ENCODE measurements at places on chromosomes 5 and 9. TPM values are rescaled to one million over a fixed set of nuclear protein-coding genes. Genes with fewer than 3 reads are reported as not detected.

Gene ADAMTS6
- total RNA-seq = 2.2 TPM

Gene TAS2R1
- total RNA-seq = not detected

Gene HAVCR2
- total RNA-seq = not detected

Gene MYORG
- total RNA-seq = 17.6 TPM

Gene ARID3C
- total RNA-seq = not detected

Gene TMEM245
- 29.7 TPM for total RNA-seq

Gene GPR151
- not detected for total RNA-seq

Gene NTRK2
- under 0.01 TPM for total RNA-seq

Gene SOHLH1
- total RNA-seq = not detected

Gene FOXD4L4
- 0.19 TPM for total RNA-seq

Gene HABP4
- total RNA-seq = 5.4 TPM

Gene GALNT12
- 7.0 TPM for total RNA-seq

Gene CCIN
- not detected for total RNA-seq

Gene SH3RF2
- total RNA-seq = 19.2 TPM

Gene PCDHB14
- total RNA-seq = 0.65 TPM

Gene TMEM174
- not detected for total RNA-seq

Gene FBLL1
- not detected for total RNA-seq

Gene DUSP1
- 100 TPM for total RNA-seq

Gene KCNT1
- not detected for total RNA-seq

Gene COL15A1
- total RNA-seq = 0.56 TPM

Gene SEMA6A
- 1.2 TPM for total RNA-seq

Gene GDA
- total RNA-seq = 0.33 TPM

Gene ADAMTSL1
- 0.28 TPM for total RNA-seq

Gene RANBP3L
- not detected for total RNA-seq

Gene PLCXD3
- not detected for total RNA-seq

Gene DDX4
- total RNA-seq = not detected

Gene OBP2B
- total RNA-seq = not detected

Gene TAF11L10
- not detected for total RNA-seq

Gene STPG3
- total RNA-seq = not detected

Gene MPDZ
- total RNA-seq = 14.1 TPM

Gene B4GALT1
- total RNA-seq = 107 TPM

Gene ENG
- total RNA-seq = 2.0 TPM

Gene QRFP
- total RNA-seq = not detected

Gene ARL14EPL
- total RNA-seq = not detected

Gene NEUROG1
- total RNA-seq = not detected

Gene FAM174A
- 32.9 TPM for total RNA-seq
